ENCODE measurements at places on chromosomes 2 and 18.

- DNase-seq, result no peak
Measured at GRCh38 chr18:37553633-37554398, 11.8 kb downstream of the CELF4 start.

DNA sequence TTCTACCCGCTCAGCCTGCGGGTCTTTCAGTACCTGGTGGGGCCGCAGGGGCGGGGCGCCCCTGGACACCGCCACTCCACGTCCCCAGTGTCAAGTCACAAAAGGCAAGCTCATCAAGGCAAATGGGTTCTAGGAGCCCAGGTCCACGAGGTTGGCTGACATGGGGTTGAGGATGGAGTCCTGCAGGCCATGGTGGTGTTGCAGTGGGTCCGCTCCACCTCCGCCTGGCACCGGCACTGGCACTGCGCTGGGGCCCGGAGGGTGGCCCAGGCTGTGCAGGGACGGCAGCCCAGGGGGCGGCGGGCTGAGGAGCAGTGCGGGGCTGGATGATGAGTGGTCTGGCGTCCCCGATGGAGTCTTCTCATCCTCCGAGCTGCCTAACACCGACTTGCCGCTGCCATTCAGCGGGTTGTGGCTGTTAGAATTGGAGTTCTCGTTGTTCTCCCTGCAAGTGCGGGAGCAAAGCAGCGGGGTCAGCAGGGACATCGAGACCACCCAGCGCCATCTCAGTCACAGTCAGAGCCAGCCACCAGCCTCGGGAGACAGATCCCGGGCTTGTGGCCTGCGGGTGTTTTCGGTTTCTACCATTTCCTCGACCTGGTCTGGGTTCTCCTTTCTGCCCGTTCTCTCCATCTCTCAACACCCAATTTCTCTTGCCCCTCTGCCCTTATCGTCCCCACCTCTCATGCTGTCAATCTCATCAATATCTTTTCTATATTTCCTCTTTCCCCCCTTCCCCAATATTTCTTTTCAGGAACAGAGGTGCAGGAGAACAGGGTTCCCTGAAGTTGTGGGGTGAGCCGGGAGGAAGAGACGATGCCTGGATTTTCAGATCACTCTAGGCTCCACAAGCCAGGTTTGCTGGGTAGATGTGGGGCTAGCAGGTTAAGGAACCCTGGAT, 3.0 kb downstream of the SIX2 start:
- no peak for DNase-seq

DNA sequence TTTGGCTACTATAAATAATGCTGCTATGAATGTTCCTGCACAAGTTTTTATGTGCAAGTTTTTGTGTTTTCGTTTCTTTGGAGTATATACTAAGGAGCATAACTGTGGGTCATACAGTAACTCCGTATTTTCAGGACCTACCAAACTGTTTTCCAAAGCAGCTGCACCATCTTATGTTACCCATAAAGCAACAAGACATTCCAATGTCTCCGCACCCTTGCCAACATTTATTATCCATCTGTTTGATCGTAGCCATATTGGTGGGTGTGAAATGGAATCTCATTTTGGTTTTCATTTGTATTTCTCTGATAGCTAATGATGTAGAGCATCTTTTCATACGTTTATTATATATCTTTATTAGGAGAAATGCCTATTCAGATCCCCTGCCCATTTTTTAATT, 13.8 kb downstream of the TMEM131 start:
- DNase-seq, result no peak

- no peak for DNase-seq
Measured at GRCh38 chr2:56476509-56477071, 292.8 kb downstream of the CCDC85A start.

DNA sequence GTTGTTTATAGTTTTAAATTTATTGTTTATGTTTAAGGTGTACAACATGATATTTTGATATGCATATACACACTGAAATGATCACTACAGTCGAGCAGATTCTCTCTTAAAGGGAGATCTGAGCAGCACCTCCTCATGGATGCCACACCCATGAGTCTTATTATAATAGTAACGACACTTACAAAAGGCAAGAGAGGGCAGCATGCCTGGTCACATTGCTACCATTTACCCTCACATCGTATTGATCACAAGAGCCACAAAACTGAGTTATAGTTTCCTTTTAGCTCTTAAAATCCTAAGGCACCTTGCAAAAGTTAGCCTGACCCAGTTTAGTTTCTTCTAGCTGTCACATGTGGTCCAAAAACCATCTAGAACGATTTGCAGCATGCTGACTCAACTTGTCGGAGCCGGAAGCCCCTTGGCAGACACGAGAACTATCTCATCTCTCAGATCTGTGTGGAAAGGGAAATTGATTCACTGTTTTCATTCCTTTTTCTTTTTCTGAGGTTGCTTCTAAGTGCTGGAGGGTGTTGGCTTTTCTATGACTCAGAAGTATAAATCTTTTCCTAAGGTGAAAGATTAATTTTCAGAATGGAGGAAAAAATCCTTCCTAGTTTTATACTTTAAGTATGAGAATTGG, 85.3 kb downstream of the CDC42EP3 start:
- no peak for DNase-seq

- no peak for DNase-seq
Measured at GRCh38 chr2:232418466-232419244, 12.0 kb downstream of the ALPG start.

DNA sequence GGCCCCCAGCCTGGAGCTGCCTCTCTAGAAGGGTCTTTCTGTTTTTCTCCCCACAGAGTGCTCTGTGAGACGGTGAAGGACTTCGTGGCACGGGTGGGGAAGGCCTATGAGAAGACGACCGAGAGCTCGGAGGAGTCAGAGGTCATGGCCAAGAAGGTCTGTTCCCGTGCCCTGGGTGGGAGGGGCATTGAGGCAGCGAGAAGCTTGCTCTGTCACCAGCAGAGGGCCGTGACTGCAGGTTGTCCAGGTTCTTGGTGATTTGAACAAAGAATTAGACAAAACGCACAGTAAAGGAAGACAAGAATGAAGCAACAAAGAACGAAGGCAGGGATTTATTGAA, 93.9 kb downstream of the DGKD start:
- DNase-seq, result no peak

- DNase-seq, result no peak
Measured at GRCh38 chr2:146321175-146321574, 1523.7 kb upstream of the ACVR2A start.

GRCh38 chr18:31595121-31595771, 3.6 kb downstream of the TTR start:
- no peak for DNase-seq

DNA sequence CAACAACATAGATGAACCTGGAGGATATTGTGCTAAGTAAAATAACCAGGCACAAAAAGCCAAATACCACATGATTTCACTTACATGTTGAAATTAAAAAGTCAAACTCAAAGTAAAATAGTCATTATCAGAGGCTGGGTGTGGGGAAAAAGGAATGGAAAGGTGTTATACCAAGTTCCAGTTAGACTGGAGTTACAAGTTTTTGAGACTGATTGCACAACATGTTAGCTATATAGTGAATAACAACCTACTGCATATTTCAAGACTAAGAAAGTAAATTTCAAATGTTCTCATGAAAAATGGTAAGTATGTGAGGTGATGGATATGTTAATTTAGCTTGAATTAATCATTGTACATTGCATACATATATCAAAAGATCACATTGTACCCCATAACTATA, 116.8 kb upstream of the HNMT start:
- DNase-seq, result no peak

DNA sequence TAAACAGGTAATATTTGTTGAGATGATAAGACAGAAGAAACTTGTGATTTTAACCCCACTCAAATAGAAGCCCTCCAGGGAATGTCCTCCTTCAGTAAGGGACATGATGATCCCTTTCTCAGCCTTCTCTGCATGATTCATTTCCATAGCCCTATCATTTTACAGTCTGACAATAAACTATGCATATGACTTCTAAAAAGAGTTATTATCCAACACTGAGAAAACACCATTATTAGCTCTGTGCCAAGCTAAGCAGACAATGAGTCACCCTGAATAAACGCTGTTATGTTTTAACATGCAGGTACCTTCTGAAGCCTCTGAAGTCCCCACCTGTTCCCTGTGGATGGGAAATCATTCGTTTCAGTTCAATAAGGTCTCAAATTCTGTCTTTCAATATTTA, 54.7 kb downstream of the DTNB start:
- no peak for DNase-seq

GRCh38 chr18:3538954-3539617, 89.1 kb downstream of the TGIF1 start:
- DNase-seq, result no peak

DNA sequence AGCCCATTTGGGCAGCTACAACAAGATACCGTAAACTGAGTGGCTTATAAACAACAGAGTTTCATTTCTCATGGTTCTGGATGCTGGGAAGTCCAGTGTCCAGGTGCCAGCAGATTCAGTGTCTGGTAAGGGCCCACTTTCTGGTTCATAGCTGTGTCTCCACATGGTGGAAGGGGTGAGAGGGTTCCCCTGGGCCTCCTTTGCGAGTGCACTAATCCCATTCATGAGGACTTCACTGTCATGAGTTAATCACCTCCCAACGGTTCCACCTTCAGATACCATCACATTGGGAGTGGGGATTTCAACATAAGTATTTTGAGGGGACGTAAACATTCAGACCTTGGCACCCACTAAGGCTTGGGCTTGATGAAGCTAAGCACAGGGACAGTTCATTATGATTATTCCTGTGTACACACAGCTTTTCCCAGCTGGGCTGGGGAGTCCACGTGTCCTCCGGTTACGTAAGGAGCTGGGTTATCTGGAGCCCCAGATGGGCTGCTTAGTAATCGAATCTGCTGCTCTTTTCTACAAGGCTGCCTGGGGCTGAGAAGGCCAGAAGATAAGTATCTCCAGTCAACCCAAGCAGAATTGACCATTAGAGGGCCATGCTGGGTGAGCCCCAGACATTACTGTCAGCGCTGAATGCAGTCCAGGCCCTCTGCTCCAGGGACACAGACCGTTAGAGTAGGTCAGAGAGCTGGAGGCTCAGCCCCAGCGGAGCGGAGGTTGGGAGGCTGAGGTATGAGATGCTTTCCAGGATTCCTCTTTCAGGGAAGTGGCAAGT, 42.7 kb downstream of the EPAS1 start:
- DNase-seq, result no peak

GRCh38 chr2:113178891-113179290, 5.1 kb downstream of the PSD4 start:
- DNase-seq, result no peak

GRCh38 chr2:15315411-15315810, 245.7 kb downstream of the NBAS start:
- no peak for DNase-seq

GRCh38 chr2:238389988-238390589, 36.6 kb upstream of the ASB1 start:
- DNase-seq, result no peak

DNA sequence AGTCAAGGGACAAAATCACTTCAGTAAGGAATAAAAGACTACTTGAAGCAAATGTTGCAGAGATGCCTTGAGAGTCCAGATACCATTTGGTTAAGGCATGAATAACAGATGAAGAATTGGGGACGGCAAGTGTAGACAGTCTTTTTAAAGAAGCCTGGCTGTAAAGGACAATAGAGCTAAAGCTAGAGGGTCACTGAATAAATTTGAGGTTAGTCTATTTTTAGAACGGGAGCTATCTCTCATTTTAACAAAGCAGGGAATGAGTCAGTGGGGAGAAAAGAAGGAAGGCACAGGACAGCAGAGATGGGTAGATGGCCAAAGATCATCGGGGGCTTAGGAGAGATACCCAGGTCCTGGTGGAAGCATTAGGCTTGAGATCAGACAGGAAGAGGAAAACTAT, 30.6 kb upstream of the CHN1 start:
- no peak for DNase-seq

GRCh38 chr2:184769023-184769422, 170.7 kb downstream of the ZNF804A start:
- no peak for DNase-seq

DNA sequence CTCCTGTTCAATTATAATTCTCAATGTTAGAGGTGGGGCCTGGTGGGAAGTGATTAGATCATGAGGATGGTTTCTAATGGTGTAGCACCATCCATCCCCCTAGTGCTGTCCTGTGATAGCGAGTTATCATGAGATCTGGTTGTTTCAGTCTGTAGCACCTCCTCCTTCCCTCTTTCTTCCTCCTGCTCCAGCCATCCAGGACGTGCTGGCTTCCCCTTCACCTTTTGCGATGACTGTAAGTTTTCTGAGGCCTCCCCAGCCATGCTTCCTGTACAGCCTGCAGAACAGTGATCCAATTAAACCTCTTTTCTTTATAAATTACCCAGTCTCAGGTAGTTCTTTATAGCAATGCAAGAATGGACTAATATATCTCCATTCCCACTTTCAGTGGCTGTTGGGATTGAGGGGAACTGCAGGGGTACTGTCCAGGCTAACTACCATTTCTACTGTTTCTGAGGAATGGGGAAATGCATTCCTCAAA, 19.2 kb downstream of the SPIRE1 start:
- no peak for DNase-seq

DNA sequence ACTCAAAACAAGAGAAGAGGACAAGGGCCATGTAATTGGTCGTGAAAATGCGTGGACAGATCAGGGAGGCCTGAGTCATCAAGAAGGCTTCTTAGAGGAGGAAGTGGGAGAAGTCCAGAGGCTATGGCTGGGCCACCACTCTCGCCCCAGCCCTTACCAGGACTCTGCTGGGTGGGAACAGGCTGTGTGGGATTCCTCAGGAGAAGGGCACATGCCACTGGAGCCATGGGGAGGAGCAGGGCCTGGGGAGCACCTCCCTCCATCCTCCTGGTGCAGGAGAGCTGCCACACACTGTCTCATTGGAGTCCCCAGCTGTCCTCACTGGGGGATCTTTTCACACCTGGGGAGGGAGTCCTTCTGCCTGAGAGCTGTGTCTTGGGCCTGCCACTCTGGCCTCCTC, 9.4 kb upstream of the RALB start:
- no peak for DNase-seq

DNA sequence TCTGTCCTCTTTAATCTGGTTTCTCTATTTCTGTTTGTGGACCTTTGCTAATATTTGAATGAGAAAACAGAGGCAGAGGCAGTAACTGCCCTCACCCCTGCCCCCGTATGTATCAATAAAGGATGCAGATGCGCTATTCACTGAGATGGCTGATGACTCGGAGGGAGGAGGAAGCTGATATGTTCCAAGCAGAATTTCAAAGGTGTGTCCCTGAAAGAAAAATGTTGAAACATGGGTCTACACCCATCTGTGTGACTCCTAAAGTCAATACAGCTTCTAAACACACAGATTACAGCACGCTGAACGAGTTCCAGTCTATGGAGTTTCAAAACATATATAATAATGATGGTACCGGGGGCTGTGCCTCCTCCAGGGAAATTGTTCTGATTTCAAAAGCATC, 38.8 kb downstream of the EPHA4 start:
- DNase-seq, result no peak

DNA sequence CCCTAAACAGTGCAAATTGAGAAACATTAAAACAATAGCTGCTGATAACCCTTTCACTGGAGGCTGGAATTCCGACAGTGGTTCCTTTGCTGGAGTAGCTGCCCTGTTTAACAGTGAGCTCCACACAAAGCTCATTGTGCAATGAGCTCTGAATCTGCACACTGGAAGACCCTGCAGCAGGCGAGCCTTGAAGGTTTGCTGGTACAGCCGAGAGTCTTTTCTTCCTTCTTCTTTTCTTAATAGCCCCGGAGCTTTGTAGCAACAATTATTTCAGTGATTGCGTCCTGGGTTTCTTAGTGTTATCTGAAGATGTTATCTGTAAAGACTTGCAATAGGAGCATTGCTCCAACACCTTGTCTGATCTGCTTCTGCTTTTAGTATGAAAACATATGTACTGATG, 50.8 kb upstream of the CXCR4 start:
- no peak for DNase-seq
